Muscle of arm (tissue), 14 donors: ENCODE measurements at places on chromosomes 13 and 19.

DNA sequence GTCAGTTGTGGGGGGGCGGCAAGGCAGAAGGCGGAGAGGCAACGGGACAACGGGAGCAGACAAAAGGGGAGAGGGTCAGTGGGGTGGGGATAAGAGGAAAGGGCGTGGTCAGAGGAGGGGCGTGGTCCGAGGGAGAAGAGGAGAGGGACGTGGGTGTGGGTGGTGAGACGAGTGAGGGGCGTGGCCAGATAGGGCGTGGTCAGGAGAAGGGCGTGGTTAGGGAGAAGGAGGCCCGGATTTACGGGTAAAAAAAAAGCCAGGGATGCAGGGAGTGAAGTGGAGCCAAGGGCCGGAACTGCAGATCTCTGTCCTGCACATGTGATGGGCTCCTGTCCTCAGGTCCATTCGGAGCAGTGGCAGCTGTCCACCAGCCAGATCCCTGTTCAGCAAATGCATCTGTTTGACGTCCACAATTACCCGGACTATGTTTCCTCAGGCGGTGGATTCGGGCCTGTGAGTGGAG is 21.5 kb downstream of the CPT1C start:
- DNase-seq: no peak

GRCh38 chr19:7888145-7888825 is at the start of gene LRRC8E:
LRRC8E (plus strand) TSS chr19:7888510; CDS start chr19:7895604, 7,094 bp downstream.
- no peak for DNase-seq

DNA sequence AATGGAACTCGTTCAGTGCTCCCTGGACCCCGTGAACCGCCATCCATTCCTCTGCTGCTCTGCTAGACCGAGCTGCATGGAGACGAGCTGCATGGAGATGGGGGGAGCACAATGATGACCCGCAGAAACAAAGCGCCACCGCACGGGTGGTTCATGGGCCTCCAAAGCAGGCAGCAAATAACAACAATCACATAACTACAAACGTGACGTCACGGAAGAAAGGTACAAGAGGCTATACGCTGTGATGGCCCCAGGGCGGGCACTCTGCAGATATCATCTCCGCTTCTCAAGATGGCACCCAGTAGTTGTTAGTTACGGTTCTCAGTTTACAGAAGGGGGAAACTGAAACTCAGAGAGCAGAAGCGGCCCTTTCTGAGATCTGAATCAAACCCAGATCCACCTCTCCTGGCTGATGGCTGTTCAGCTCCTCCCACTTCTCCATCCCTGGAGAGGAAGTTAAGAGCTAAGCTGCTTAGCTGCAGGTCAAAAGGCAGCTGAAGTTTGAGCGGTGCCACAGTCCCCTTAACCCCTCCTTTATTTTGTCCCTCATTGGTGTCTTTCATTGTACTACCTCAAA is 1.7 kb downstream of the ATP13A1 start:
- no peak for DNase-seq

GRCh38 chr19:17489392-17490030 is 19.2 kb downstream of the SLC27A1 start:
- DNase-seq: no peak

DNA sequence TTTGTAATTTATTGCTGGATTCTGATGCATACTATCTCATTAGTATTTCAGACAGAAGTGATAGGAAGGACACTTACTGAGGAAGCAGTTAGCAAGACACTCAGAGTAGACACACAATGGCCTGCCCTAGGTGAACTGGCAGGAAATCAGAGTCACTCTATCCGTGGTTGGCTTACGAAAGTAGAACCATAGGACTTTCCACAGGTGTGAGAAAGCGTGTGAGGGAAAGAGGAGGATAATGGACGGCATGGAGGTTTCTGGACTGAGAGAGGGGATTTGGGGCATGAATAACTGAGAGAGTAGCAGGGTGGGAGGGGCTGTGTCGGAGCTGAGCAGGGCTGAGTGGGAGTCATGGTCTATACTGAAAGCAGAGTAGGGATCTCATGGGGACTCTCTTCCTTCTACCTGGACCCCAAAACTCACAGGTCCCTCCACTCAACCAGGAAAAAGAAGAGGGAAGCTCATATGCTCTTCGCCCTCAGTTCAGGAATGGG is 18.7 kb upstream of the EID2 start:
- DNase-seq: no peak

GRCh38 chr13:67137044-67137735 is 92.9 kb downstream of the PCDH9 start:
- no peak for DNase-seq

GRCh38 chr13:22073718-22074117 is 402.8 kb downstream of the FGF9 start:
- DNase-seq: no peak

DNA sequence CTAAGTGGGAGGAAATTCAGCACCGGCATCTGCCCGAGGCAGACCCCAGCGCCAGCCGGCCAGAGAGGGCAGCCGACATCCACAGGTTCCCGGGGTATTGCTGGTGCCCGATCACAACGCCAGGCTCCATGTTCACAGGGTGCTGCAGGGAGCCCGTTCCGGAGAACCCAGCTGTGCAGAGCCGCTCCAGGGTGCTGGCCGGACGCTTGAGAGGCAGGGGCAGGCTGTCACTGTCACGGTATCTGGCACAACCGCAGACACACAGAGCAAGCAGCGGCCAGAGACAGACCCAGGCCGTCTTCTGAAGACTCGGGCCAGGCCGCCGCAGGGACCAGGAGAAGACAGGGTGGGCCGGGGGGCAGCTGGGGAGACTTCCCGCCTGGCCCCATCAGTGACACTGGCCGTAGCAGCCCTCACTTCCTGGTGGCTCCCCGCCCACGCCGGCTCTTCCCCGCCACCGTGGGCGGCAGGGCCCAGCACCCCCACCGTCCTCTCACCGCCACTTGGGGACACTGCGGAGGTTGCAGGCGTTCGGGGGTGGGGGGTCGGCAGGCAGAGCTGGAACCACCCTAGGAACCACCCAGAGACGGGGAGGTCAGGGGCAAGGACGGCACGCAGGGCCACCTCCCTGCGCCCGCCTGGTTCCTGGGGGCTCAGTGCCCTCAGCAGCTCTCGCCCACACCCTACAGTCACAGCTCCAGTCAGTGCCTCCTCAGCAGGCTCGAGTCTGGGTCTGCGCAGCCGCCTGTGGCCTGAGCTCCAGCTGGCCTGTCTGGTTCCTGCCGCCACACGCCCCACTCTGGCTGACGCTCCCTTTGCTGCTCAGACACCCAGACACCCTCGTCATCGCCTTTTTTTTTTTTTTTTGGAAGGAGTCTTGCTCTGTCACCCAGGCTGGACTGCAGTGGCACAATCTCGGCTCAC is 3.8 kb downstream of the RNF126 start:
- DNase-seq: no peak

DNA sequence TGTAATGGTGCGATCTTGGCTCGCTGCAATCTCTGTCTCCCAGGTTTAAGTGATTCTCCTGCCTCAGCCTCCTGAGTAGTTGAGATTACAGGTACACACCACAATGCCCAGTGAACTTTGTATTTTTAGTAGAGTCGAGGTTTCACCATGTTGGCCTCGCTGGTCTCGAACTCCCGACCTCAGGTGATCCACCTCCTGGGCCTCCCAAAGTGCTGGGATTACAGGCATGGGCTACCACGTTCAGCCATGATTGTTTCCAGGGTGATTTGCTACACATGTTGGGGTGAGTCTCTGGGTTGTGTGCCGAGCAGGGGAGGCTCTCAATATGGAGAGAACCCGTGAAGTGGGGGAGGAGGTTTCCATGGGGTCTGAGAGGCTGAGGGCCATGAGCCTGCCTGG is 24.8 kb upstream of the CEACAM21 start:
- DNase-seq: no peak

- DNase-seq: no peak
Observed at GRCh38 chr13:99159331-99160061, 41.2 kb upstream of the UBAC2 start.

DNA sequence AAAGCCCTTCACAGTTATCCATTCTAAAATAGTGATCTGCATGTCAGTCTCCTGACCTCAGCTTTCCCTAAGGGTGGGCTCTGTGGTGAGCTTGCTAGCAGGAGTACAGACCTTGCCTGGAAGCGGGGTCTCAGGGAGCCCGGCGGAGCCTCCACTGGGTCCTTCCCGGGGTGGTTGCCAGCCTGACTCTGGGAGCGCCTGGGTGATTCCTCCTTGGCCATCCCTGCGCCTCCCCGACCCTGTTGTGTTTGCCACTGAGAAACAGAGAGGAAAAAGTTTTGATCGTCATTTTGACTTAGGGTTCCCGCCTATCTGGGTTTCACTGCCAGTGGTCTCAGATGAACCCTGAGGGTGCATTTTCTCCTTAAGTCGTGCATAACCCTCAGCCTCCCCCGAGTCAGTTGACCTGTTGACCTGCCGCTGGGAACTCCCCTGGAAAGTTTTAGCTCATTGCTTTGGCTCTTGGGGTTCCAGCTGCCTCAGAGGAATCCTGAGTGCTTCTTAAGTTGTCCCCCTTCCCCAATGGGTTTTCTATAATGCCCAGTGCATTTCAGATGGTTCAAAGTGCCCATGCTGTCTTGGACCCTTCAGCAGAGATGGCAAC is 117.8 kb downstream of the RAB20 start:
- DNase-seq: no peak
